Sciatic nerve (tissue), 2 donors: ENCODE measurements at places on chromosomes 5 and 9. TPM values are rescaled to one million over a fixed set of nuclear protein-coding genes. Genes with fewer than 3 reads are reported as not detected.

DNA sequence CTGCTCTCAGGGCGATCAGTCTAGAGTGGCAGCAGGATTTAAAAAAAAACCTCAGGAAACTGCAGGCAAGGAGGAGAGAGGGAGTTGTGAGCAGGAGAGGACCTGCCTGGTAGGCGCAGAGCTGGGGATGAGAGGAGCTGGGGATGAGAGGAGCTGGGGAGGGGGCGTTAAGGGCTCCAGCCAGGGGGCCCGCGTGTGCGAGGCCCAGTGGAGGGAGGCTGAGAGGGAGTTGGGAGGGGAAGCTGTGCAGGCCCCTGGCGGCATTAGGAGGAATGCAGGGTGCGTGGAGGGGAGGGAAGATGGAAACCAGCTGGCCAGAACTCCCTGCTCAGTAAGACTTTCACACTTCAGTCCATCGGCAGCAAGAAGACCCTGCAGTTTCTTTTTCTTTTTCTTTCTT lies 45.2 kb upstream of the HMCN2 start:
- no peak for DNase-seq

The DNM1 gene
- total RNA-seq: 52.7 TPM

- DNase-seq: no peak
Observed at GRCh38 chr9:4572184-4572826, 82.0 kb downstream of the SLC1A1 start.

- DNase-seq: no peak
Observed at GRCh38 chr9:91354881-91355280, 6.8 kb downstream of the AUH start.

DNA sequence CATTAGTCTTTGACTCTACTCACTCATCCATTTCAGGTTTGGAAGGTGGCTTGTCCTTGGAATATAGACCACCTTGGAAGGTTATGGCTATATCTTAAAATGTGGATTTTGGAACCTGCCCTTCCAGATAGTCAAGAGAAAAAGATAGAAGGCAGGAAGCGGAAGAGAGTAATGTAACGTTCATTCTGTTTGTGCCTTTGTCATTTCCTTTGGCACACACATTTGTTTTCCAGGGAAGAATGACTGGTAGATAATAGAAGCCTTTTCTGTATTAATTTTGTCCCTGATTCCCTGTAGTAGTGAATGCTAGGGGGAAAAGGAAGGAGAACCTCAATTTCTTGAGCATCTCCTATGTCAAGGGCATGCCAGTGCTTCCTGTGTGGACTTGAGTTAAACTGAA lies 54.7 kb downstream of the PPIC start:
- DNase-seq: no peak

The GRM6 gene
- total RNA-seq: not detected

The SH2D3C gene
- total RNA-seq: 22.6 TPM

DNA sequence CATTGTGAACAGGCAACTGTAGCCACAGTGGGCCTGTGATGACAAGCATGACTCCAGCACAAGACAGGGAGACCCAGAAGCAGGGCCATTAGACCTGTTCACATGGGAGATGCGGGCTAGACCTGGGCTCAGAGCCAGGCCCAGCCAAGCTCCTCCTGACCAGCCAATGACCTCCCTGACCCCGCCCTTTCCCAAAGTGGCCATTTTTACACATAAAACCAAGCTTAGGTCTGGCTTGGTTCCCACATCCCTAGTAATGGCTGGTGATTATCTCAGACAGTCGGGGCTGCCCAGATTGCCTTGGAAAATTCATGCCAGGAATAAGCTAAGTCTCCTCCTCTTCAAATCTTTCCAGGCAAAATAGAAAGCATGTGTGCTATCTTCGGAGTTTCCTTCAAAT lies 94.1 kb downstream of the FRMD3 start:
- peak; percentile 63 for DNase-seq

GRCh38 chr5:16602182-16602581 lies 14.6 kb downstream of the RETREG1 start:
- DNase-seq: no peak

The CDC20B gene
- total RNA-seq: not detected

DNA sequence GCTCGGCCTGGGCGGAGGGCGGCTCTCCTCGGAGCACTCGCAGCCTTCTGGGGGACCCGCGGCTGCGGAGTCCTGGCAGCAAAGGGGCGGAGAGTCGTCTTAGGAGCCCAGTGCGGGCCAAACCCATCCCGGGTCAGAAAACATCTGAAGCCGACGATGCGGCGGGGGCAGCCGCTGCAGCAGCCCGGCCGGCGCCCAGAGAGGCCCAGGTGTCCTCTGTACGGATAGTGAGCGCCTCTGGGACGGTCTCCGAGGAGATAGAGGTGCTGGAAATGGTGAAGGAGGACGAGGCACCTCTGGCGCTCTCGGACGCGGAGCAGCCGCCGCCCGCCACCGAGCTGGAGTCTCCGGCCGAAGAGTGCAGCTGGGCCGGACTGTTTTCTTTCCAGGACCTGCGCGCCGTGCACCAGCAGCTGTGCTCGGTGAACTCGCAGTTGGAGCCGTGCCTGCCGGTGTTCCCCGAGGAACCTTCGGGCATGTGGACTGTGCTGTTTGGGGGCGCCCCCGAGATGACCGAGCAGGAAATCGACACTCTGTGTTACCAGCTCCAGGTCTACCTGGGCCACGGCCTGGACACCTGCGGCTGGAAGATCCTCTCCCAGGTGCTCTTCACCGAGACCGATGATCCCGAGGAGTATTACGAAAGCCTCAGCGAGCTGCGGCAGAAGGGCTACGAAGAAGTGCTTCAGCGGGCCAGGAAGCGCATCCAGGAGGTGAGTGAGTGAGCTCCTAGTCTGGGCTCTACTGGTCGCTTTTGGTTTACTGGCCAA lies 1.2 kb downstream of the JMY start:
- DNase-seq: peak; percentile 69

- no peak for DNase-seq
Observed at GRCh38 chr9:127703289-127703946, 3.4 kb upstream of the CFAP157 start.

DNA sequence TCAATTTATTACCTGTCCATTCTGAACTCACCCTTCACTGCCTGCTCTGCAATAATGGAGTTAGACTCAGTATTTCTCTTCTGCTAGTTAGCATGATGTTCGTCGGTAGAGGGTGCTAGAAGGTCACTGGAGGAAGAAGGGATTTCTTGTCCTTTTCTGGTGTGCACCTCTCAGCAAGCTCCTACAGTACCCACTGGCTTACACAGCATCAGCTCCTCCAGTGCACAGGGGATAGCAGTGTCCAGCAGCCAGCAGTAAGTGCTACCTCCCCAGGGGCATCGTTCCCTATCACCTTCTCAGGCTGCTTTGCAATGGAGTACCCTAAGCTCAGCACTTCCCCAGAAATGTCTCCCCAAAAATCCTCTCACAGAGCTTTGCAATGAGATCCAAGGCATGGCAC lies 45.9 kb upstream of the APC start:
- DNase-seq: no peak

- peak; percentile 67 for DNase-seq
Observed at GRCh38 chr5:177402271-177403043, 2.0 kb upstream of the PFN3 start.

The TSSK1B gene
- total RNA-seq: 0.36 TPM

GRCh38 chr5:29697785-29698414 lies 1495.6 kb upstream of the CDH6 start:
- no peak for DNase-seq

GRCh38 chr5:163434401-163434866 lies 3.0 kb upstream of the CCNG1 start:
- no peak for DNase-seq

DNA sequence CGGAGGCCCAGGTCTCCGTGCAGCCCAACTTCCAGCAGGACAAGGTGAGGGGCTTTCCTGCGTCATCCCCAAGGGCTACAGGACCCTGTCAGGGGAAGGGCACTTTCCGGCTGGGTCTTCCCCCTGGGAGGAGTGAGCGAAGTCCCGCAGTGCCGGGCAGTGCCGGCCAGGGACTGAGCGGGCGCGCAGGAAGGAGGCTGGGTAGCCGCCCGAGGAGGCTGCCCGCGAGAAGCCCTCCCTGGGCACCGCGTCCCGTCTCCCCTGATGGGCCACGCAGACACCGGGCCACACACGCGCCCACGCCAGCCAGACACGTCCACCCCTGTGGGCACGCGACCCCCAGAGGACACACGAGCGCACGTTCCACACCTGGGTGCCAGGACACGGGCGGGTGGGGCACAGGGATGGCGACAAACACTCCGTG lies 357 bp downstream of the PTGDS start:
- DNase-seq: no peak

The MCTP1 gene
- total RNA-seq: 63.1 TPM

DNA sequence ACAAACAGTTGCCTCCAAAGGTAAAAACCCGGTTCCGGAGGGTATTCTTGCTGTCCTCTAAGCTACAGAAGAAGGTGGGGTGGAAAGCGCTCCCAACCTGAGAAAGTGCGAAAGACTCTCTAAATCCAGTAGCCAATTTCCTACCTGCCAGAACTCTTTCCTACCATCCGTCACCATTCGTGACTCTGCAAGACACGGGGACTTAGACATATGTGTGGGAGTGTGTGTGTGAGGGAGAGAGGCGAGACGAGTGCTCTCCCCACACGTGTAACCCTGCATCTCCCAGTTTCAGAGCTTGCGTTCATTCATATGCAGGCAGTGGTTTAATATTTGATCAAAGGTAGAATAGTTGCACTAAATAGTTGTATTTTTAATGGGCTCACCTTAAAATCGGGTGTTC lies 473 bp upstream of the GABRA1 start:
- no peak for DNase-seq

The GRXCR2 gene
- total RNA-seq: not detected

- no peak for DNase-seq
Observed at GRCh38 chr5:59621477-59621876, 272.0 kb downstream of the PDE4D start.

DNA sequence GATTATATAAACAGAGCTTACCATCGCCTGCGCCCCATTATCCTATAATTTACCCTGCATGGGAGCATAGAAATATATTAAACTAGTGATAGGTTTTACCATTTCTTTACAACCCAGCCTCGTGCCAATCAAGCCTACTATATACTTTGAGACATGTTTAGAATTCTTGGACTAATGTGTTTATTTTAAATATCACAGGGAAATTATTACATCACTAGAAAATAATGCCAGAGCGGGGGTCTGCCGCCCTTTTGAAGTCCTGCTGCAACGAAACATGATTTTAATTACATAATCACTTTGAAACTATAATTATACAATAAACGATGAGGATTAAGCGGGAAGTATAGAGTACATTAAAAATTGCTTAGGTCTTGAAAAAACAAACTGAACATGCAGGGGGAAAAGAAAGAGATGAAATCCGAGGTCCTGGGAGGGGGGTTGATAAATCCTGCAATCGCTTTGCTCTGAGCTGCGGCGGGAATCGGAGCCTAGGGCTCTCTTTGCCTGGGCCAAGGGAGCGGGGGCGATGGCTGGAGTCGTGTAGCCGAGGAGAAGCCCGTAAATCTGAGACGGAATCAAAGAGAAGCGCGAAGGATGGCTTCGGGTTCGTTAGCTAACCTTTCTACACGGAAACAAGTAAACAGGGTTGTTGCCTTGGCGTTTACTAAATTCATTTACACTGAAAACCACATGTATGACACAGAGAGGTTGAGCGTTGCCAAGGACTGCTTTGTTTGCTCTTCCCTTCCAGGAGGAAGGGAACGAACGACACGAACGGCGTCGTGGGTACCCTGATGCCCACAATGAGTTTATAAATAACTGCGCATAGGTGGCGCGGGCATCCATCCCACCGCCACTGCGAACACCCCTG lies 127.6 kb downstream of the TMEM174 start:
- no peak for DNase-seq

DNA sequence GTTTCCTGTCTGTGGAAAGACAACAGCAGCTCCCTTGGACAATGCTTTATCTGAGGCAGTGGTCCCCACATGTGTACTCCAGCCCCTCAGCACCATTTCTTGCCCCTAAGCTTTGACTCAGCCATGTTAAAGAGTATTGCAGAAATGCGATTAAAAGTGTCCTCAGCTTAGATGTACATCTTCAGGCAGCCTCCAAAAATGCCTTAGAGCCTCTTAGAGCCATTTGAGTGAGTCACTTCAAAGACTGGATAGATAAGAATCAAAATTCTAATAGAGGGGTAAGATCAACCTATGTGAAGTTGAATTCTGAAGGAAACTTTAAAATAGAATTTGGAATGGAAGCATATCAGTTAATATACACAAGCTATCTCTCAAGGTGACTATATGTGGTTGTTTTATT lies 296.3 kb downstream of the ADAMTS6 start:
- no peak for DNase-seq

- no peak for DNase-seq
Observed at GRCh38 chr9:98944057-98944733, 488 bp downstream of the COL15A1 start.

DNA sequence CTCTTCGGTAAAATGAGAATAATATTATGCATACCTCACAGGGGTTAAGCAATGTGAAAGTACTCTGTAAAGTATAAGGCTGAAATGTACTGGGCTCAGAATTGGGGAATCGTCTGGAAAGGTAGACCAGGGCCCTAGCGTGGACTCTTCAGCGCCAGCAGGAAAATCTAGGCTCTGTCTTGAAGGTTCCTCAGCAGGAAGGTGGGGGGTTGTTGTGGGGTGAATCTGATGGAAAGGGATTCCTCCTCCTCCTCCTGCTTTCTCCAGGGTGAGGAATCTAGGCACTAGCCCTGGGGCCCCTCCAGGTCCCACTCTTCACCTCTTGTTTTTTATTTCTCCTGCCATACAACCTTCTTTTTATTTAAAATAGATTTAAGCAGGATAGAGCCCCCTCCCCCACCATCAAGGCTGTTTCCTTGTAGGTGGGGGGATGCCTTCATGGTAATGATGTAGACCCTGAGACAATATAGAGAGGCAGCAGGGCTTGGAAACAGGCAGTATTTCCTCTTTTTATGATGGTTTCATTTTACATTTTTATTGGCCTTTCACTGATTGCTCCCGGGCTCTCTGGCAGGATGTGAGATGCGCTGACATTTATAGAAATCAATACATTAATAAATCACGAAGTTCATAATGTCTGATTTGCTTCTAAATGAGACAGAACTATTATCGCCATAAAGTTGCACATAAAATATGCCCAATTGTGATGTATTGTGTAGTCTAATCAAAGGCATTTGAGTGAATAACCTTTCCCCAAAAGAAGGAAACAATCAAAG lies 78.9 kb upstream of the GABRP start:
- DNase-seq: no peak

- DNase-seq: no peak
Observed at GRCh38 chr5:18314192-18314778, 680.0 kb downstream of the TAF11L14 start.

- DNase-seq: no peak
Observed at GRCh38 chr5:172245703-172246125, 37.9 kb downstream of the UBTD2 start.

The PKD2L2 gene
- not detected for total RNA-seq

GRCh38 chr5:54667136-54667535 lies 149.6 kb downstream of the SNX18 start:
- DNase-seq: no peak

The FGF18 gene
- total RNA-seq: 15.8 TPM

The MYORG gene
- 6.6 TPM for total RNA-seq

The C7 gene
- 37.4 TPM for total RNA-seq

DNA sequence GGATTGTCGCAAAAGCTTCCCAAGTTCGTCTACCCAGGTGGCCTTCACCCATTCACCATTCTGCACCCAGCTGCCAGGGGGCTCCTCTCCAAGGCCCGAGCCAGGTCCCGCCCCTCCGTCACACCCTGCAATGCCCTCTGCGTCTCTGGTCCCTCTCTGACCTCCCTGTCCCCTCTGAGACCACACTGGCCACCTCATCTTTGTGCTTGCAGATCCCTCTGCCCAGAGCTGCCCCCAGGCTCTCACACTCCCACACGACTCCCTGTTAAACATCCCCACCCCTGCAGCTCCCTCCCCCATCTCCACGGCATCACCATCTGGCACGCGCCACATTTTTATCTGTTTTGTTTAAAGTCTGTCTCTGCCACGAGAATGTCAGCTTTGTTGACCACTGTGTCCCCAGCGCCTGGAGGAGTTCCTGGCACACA lies 243.6 kb downstream of the PBX3 start:
- peak; percentile 43 for DNase-seq
